ENCODE measurements at places on chromosomes 6 and 20.

- peak; percentile 72 for DNase-seq
These were observed 157.7 kb downstream of the VEGFA start for GRCh38 chr6:43927532-43928210.

- DNase-seq = no peak
These were observed 16.8 kb upstream of the EEF1A1 start for GRCh38 chr6:73537677-73538076.

- no peak for DNase-seq
These were observed 10.6 kb downstream of the TAB2 start for GRCh38 chr6:149328083-149328482.

DNA sequence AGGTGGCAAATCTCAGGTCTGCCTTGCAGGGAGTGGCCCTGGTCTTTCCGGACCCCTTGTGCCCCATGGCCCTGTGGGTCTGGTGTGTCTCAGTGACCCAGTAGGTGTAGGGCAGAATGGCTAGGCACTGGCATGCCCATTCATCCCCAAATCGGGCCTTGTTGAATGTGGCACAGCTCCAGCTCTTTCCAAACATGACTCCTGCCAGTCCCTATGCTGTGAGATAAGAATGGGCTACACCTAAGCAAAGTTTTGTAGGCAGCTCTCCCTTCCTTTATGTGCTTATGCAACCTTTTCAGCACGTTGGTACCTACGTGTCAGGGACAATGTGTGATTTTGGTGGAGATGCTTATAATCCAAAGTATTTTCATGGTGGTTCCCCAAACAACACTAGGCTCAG is 33.9 kb downstream of the FOXO3 start:
- DNase-seq = no peak

DNA sequence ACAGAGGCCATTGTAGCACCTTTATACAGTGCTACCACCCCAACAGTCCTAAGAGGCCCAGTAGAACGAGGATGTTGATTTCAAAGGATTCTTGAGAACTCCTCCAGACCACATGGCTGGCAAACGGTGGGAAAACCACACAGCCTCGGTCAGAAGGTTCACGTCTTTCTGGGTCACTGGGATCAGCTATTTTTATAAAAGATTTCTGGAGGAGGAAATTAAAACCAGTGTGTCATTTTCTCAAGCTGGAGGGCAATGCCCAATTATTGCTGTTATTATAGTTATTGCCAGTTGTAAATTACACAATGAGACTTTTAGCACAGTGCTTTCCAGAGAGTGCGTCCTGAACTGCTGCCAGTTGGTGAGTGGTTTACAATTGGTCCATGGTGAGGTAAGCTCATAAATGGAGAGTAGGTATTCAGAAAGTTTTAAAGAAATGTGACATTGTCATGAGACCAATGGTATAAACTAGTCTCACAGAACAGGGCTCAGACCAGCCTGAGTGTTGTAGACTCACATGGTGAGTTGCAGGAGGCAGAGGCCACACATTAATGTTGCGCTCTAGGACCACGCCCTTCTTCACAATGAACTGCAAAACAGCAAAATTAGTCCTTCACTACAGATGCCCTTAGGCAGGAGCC is 8.4 kb upstream of the PPP1R14C start:
- DNase-seq = no peak

DNA sequence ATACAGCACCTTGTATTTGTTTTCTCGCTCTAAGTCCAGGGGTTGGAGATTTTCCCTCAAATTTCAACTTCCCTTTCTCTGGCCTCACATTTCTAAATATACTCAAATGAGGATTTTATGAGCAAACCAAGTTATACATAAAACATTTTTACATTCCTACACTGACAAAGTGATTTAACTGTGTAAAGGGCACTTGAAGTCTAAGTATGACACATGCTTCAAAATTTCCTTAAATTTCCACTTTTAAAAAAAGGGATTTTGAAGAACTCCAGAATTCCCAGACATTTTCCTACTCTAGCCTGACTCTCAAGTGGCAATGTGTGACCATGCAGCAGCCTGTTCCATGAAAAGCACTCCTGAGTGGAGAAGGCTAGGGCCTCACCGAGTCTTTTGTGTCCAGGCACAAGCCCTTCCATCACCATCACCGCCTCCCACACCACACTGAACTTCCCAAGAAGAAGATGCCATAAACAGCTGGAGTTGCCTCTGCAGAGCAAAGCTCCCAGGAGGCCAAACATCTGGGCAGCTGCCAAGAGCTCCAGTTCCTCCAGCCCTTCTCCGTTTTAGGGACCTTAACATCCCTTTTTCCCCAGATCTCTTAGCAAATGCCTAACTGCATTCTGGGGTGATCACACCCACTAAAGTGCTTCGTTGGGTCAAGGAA is 68.9 kb downstream of the NCR2 start:
- DNase-seq = no peak

- no peak for DNase-seq
These were observed 47.7 kb upstream of the RNF182 start for GRCh38 chr6:13877051-13877450.

- no peak for DNase-seq
These were observed 31.7 kb downstream of the FOXC1 start for GRCh38 chr6:1641343-1641885.

Data from NB4 (cell line).